ENCODE measurements at places on chromosomes 1 and 21.

- DNase-seq = no peak
Observed at GRCh38 chr1:28606771-28607170, 14.7 kb downstream of the RAB42 start.

DNA sequence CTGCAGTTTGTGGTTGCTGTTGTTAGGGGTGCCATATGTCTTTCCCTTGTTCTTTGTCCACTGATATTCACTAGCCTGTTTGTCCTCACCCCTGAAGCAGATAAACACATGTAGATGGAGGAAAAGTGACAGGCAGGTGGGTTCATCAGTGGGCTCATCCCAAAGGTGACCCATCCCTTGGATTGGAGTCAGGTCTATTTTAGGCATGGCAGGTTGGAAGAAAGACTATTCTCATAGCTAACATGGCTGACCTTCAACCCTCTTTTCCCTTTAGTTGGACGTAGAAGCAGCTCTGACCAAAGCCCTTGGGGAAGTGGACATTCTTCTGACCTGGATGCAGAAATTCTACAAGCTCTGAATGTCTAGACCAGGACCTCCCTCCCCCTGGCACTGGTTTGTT lies 5.5 kb downstream of the IL24 start:
- DNase-seq = no peak

DNA sequence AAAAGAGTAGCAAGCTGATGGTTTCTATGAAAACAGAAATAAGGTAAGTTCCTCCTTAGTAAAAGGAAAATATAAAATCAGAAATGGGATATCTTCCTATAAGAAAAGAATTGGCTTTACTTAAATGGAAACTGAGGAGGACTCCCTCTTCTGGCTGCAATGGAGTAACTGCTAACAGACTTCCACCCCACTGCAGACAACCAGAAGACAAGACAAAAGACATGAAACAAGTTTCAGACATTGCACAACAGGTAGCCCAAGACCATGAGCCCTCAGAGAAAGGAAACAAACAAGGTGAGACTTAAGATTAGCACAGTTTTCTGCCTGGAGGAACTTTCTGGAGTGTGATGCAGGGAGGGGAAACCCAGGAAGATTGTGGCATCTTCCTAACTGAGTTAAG lies 17.0 kb upstream of the OLFML2B start:
- DNase-seq = no peak

GRCh38 chr1:46675549-46676314 lies 4.1 kb downstream of the TEX38 start:
- DNase-seq = no peak

GRCh38 chr1:14495996-14496395 lies 102.5 kb upstream of the KAZN start:
- DNase-seq = no peak

- no peak for DNase-seq
Observed at GRCh38 chr1:100530880-100531487, 7.0 kb upstream of the GPR88 start.

GRCh38 chr1:94688646-94689045 lies 131.5 kb upstream of the SLC44A3 start:
- no peak for DNase-seq
